Occipital lobe (tissue), 3 donors: ENCODE measurements at places on chromosomes 7 and 10. TPM values are rescaled to one million over a fixed set of nuclear protein-coding genes. Genes with fewer than 3 reads are reported as not detected.

Gene APBB1IP
- 0.94 TPM for total RNA-seq

Gene SPDYE2B
- total RNA-seq: not detected

Gene RHOBTB1
- 40.6 TPM for total RNA-seq

Gene NAMPT
- total RNA-seq: 83.3 TPM

Gene SHLD2
- 37.1 TPM for total RNA-seq

Gene OR2A12
- not detected for total RNA-seq
